ENCODE measurements at places on chromosomes 3 and 15.

GRCh38 chr3:79886204-79886603, 118.4 kb upstream of the ROBO1 start:
- DNase-seq: no peak

GRCh38 chr3:172973799-172974198, 167.2 kb downstream of the SPATA16 start:
- DNase-seq: no peak

- DNase-seq: no peak
Measured at GRCh38 chr15:77836906-77837648, 204.4 kb upstream of the LINGO1 start.

- DNase-seq: no peak
Measured at GRCh38 chr3:69646287-69647067, 92.8 kb upstream of the MITF start.

DNA sequence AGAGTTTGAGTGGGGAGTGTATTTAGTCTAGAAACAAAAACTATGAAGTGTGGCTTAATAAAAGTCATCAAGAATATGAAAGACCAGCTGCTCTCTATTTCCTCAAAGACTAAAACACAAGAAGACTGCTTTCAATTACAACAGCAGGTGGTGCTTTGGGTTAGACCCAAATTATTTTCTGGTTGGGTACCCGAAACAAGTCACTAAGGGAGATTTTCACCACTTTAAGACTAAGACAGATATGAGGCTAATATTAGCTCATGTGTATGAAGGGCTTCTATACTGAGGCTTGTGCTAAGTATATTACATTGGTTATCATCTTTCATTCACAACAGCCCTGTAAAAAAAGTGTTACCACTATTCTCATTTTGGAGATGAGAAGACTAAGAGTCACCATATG, 43.1 kb downstream of the COL8A1 start:
- no peak for DNase-seq

GRCh38 chr3:177948716-177949425, 587.4 kb upstream of the KCNMB2 start:
- no peak for DNase-seq

- DNase-seq: no peak
Measured at GRCh38 chr15:60523056-60523455, 44.1 kb upstream of the ICE2 start.

DNA sequence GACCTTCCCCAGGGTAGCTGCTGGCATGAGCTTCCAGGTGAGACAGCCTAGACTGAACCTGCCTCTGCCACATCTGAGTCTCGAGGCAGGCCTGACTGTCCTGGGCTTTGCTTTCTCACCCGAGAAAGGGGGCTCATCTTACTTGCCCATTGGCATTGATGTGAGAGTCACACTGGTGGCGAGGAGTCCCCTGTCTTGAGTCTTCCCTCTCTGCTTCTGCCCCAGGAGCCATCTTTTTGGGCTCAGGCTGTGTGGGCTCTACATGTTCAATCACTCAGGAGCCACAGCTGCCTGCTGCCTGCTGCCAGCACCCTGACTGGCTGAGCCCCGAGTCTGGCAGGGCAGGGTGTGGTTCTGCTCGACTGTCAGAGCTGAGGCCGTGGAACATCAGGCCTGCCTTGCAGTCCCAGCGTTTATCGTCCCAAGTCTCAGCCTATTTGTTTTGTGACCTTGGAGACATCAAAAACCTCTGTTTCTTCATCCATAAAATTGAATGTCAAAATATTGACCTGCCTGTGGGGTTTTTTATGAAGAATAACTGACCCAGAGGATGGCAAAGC, 132.5 kb downstream of the DNAJB8 start:
- DNase-seq: no peak

DNA sequence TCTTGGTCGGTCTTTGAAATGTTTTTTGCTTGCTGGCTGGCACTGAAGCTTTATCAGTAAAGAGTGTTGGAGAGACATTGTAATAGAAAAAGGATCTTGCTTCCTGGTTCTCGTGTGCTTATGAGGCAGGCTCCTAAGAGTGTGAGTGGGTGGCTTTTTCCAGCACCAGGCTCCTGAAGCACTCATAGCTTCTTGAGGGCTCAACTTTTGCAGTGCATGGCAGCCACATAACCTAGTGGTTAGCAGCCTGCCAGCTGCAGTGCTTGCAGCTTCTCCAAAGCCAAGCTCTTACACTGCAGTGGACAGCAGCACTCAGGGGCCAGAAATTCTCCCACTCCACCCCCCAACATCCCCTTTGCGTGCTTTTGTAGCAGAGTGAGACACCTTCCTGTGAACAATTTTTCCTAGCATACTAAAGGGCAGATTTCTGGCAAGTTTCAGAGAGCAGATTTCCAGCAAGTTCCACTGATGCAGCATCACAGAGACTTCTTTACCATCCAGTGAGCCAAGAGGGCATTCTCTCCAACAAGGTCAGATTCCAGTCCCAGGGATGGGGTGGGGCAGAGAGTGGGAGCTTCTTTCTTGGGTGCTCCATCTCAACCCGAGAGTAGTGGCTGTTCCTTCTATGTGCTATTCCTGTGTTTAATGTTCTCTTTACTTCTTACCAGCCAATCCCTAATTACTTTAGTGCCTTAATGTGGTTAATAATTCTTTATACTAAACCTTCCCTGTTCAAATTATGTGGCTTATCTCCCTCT, 15.8 kb upstream of the ARHGEF26 start:
- DNase-seq: no peak

DNA sequence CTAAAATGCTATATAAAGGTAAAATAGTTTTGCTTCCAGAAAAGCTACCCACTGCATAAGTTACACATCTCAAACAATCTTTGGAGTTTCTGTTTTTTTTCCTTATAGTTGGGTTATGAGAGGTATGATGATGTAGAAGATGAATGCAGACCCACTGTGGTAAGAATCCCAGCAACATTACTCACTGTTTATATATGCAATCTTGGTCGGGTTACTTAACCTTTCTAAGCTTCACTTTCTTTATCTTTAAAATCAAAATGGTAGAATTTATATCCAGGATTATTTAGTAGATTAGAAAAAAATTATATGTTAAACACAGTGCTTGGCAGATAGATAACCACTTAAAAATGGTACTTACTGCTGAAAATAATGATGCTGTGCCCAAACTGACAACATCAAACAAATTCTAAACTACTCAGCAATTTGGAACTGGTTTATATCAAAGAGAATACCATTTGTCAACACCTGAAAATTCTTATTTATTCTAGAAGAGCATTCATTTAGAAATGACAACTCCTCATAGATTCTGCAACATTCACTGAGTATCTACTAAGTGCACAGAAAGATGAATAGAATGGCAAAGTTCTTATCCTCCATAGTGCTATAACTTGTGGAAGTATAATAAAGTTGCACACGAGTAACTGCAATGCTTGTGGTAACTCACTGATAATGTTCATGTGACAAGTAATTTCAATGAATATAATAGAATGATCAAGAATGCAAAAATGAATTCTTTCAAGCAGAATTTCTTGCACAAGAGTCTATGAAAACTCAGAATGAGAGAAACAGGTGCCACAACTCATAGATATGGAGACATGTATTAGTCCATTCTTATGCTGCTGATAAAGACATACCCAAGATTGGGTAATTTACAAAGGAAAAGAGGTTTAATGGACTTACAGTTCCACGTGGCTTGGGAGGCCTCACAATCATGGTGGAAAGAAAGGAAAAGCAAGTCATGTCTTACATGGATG, 129.0 kb upstream of the SLC7A14 start:
- no peak for DNase-seq

GRCh38 chr15:93866476-93866875, 364.9 kb upstream of the MCTP2 start:
- DNase-seq: no peak

DNA sequence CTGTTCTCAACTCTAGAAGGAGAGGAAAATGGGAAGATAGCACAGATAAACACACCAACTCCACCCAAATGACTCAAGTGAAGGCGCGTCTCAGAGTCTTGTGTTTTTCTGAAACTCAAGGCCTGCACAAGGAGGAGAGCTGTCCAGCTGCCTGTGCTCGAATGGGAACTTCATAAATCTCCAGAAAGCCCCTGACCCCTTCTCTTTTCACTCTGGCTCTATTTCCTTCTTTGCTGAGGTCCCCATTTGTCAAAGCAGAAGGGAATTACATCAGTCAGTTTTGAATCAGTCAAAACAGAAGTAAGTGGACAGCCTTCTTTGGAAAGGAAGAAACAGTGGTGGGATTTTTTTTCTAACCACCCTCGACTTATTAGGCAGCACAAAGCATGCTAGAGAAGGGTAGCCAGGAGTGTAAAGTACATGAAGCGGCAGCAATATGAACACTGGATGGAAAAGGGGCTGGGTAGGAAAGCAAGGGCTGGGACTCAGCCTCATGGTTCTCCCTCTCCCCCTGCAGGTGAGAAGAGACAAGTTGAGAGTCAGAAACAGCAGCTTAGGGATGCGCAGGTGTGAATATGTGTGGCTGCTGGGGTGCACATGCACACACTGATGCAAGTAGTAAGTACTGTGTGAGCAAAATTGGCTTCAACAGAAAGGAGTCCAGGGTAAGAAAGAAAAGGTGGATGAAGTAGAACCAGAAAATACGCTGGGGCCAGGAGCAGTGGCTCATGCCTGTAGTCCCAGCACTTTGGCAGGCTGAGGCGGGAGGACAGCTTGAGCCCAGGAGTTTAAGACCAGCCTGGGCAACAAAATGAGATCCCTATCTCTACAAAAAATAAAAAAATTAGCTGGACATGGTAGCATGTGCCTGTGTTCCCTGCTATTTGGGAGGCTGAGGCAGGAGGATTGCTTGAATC, 36.6 kb upstream of the MAGEF1 start:
- DNase-seq: no peak

DNA sequence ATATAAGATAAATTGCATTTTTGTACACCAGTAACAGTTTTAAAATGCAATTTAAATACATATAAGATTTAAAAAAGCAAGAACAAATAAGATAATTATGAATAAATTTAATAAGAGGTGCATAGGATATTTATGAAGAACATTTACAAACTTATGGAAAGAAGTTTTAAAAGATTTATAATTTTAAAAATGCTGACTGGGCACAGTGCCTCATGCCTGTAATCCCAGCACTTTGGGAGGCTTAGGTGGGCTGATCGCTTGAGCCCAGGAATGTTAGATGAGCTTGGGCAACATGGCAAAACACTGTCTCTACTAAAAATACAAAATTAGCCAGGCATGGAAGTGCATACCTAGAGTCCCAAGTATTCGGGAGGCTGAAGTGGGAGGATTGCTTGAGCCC, 37.8 kb downstream of the EOMES start:
- DNase-seq: no peak
